Forelimb muscle (tissue), 1 donor: ENCODE measurements at places on chromosomes 5 and 9.

GRCh38 chr5:20832204-20833080, 844.4 kb upstream of the CDH18 start:
- no peak for DNase-seq

DNA sequence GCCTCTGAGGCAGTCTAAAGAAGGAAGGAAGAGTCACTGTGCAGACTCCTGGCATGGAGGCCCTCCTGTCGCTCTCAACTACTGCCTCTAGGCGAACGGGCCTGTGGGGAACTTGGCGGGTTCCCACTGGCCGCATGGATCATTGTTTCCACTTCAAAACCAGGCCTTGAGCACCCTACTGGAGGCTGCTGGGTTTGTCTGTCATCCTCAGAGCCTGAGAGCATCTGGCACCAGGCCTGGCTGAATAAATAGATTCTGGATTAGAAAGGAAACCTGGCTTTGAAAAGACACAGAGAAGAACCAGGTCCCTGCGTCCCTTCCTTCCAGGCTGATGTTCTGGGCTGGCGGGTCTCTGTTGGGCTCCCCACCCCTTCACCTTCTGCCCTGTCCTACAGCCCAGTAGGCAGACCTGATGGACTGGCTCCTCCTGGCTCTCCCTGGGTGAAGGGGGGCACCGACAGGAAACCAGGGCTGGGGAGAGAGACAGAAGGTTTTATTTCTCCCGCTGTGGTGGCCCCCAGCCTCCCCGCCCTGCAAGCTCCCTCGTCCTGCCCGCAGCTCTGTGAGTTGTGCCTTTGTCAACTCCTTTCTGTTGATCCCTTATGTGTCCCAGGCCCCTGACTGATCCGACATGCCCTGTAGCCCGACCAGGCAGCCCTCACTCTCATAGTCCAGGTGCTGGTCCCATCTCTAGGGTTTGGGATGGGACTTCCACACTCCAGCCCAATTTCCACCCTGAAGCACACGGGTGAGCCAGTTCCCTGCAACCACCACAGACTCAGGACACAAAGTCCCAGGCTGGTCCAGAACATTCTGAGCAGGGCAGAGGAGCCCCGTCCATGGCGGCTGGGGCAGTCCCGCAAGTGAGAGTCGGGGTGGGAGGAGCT, 50.1 kb downstream of the ADAMTS2 start:
- DNase-seq, result no peak

DNA sequence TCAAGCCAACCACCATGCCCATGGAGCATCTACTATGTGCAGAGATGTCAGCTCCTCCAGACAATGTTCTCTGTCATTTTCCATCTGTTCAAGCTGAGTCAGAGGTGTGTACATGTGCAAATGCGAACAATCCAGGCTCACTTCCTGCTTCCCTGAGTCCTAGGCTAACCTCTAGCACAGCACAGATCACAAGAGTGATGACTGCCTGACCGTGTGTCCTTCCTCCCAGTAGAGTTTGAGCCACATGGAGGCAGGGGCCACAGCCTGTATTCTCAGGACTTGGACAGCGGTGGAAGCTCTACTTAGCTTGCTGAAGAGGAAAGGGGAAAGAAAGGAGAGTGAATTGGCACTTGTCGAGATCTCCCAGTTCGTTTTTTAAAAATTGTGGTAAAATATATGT, 87.2 kb downstream of the KCNIP1 start:
- DNase-seq, result no peak

DNA sequence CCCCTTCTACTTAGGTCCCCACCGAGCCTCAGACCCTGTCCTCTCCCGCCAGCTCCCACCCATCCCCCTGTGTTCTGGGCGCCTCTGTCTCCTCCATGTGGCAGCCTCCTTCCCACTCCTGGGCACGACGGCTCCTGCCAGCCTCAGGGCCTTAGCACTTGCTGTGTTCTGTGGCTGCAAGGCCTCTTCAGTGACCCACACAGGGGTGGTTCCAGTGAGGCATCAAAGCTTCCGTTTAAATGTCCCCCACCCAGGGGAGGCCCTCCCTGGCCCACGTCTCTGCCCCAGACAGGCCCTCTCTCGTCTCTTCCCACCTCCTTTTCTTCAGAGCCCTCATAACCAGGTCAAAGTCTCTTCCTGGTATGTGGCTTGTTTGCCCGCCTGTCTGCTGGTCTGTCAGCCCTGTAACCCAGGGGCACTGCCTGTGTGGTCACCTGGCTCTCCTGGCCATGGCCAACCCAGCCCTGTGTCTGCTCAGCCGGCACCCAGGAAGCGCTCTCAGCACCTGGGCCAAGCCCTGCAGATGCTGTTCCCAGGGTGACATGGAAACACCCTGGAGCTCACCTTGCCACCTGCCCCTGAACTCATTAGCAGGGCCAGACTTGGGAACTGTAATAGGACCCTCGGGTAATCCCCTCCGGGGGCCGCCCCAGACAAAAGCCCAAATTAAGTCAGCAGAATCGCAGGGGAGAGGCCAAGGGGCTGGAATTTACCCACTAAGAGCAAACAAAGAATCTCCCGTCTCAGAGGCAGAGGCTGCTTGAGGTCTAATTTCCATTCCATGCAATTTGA, 33.7 kb downstream of the LHX3 start:
- DNase-seq, result no peak

- no peak for DNase-seq
Observed at GRCh38 chr9:135592331-135592590, 30.7 kb downstream of the PAEP start.

DNA sequence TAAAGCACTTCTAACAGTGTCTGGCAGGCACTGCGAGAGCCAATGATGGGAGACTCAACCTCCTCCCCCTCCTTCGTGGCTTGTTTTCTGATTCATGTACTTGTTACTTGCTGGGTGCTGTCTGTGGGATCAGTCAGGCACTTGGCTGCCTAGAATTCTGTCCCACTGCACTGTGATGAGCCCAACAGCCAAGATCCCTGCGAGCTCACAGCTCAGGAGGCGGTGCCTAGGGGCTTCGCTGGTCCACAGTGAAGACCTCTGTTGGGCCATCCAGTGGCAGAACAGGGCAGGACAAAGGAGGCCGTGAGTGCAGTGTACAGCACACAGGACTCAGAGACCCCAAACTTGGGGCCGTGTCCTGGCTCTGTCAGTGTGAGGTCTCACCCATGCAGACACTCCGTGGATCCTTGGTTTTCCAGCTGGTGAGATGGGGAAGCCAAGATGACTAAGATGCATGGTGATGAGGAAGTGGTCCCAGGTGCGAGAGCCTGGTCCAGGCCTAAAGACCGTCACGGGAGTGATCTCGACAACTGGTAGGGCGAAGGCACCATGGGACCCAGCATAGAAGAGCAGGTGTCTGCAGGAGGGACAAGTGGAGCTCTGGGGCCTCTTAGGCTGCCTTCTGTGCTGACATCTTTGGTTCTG, 19.5 kb downstream of the MYMK start:
- DNase-seq, result no peak

DNA sequence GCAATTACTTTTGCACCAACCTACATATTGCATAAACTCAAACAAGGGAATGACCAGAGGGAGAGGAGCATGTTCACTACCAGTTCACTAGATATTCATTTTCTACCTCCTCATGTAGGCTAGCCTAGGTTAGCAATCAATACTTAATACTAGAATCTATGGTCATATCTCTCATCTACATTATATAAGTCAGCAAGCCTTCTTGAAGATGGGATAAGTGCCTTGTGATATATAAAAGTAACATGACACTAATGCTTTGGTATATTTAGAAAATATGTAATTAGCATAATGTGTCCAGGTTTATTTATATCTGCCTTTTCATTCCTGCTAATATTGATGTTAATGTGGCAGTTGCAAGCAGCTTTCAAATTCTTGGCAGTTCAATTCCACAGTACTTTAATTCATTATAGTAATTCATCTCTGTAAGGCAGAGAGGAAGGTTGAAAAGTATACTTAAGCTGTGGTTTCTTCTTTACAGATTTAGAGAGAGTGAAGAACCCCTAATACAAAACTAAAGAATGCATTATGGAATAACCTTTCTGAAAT, 1613.2 kb upstream of the ACO1 start:
- no peak for DNase-seq

GRCh38 chr9:95574176-95574575, 57.4 kb upstream of the PTCH1 start:
- no peak for DNase-seq

DNA sequence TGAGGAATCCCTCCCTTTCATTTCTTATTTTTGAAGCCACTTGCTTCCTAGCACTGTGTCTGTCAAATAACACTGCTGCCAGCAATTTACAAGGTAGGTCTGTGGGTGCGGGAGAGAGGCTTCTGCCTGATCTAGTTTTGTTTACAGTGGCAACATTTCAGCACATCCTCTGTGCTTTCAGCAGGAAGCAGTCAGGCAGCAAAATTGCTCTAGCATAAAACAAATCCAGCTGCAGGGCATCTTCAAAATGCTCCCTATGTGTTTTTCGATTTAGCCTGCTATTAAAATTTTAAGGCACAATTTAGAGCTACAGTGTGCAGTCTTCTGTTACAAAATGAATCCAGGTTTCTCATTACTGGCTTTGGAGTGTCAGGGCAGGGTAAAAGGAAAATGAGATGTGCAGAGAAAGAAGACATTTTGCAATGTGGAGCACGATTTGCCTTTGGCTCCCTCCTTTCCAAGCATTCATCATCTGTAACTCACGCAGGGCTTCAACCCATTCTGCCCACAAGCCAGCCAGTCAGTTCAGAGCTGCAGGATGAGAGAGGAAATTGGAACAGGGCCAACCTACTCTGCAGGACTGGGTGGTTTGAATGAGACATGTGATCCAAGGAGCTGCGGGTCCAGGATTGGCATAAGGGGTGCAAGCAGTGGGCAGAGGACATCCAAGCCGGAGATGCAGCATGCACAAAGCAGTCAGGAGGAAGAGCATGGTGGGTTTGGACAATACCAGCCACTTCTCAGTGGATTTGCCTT, 143.4 kb upstream of the APC start:
- DNase-seq, result no peak

GRCh38 chr5:163104464-163104863, 332.9 kb upstream of the CCNG1 start:
- no peak for DNase-seq

DNA sequence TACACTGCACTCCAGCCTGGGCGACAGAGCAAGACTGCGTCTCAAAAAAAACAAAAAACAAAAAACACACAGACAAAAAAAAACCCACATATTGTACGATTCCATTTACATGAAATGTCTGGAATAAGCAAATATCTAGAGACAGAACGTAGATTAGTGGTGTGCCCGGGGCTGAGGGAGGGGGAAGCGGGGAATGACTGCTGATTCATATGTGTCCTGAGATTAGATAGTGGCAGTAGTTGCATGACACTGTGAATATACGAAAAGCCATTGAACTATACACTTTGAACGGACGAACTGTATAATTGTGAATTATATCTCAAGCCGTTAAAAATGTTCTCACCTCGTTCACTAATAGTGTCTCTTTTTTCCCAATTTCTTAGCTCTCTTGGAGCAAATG, 23.9 kb downstream of the FGF1 start:
- no peak for DNase-seq

DNA sequence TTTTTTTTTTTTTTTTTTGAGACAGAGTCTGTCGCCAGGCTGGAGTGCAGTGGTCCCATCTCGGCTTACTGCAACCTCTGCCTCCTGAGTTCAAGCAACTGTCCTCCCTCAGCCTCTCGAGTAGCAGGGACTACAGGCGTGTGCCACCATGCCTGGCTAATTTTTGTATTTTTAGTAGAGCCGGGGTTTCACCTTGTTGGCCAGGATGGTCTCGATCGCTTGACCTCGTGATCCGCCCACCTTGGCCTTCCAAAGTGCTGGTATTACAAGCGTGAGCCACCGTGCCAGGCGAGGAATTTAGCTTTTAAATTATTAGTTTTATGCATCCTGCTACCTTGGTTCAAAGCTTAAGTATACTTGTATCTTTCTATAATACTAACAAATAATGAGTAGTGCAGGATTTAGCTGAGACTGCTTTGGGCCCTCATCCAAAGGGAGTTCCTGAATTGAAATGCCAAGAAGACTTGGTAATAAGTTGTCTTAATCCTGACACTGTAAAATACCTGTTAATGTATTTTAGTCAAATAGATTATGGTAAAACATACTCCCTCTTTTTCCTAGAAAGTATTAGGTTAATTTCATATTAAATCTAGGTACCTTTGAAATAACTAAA, 5.0 kb downstream of the CDC42SE2 start:
- DNase-seq, result no peak

DNA sequence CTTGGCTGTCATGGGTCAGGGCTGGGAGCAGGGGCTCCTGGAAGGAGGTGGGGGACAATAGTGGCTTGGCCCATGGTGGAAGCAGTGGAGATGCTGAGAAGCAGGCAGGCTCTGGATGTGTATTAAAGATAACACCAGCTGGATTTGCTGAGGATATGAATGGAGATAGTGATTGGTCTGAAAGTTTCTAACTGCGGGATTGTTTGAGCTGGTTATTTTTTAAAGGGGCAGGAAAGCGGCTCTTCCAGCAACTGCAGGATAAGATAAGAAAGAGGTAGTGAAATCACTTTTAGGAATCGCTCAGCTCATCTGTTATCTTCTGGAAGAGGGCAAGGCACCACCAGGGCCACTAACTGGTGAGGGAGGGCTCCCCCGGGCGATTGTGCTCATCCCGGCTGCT, 125.5 kb downstream of the TENT4A start:
- DNase-seq, result no peak

GRCh38 chr9:19934301-19934871, 145.5 kb upstream of the SLC24A2 start:
- DNase-seq, result no peak

DNA sequence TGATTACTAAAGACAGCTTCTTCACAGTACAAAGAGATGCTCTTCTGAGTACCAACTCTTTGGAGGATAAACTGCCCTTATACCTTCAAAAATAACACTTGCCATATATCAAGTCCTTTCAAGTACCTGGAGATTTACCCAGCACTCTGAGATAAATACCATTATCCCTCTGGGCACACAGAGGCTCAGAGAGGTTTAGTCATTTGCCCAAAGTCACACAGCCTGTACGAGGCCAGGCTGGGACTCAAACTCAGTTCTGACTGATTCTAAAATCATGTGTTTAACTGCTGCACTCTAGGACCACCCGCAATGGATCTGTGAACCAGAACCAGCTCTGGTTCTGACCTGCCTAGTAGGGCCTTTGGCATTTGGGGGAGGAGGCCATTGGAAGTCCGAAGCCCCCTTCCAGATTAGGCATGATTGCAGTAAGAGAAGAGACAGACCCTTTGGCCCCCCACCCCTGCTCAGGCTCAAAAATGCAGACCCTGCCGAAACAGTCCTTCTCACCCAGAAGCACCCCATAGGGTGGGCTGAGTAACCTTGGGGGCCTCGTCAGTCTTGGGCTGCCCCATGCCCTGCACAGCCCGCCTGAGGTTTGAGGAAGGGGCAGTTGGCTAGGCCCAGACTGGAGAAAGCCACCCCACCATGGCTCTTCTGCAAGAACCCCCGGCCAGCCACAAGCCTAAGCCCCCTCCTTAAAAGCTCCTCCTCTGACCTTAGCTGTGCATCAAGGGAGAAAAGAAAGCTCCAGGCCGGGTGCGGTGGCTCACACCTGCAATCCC, 32.8 kb upstream of the IL17B start:
- no peak for DNase-seq
